ENCODE measurements at places on chromosomes 2 and 18.
A peak's percentile ranks its signal among the peaks of the same experiment; 100 is the strongest.

DNA sequence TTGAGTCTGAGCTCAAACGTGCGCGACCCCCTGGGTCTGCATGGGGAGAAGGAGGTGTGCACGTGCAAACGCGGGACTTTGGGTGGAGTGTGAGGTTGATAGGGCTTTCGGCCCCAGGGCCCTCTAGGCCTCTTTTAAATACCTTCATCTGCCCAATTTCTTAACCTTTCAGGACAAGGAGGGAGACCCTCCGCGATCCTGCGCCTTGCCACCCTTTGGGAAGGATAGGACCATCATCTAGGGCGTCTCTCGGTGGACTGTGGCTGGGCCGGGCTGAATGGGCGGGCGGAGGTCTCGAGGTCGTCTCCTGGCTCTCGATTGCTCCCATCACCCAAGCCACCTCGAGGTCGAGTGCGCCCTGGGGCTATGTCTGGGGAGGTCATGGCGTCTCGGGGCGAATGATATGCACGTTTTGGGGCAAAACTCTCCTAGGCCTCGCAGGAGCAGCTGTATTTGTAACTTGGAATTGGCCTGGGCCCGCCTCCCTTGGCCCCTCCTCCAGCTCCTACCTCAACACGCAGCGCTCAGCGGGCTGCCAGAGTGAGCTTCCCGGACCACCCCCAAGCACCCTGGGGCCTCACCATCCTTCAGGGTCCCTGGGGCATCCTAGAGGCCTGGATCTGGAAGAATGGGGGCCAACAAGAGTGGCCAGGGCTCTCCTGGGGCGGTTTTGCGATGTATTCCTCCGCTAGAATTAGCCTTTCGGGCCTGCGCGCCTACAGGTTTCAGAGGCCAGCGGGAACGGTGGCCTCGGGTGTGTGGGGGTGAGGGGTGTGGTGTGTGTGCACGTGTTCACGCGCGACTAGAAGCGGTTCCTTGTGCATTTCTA lies 8.7 kb upstream of the SIX3 start:
- no peak for DNase-seq

- DNase-seq: no peak
Observed at GRCh38 chr2:145065342-145065741, 545.4 kb upstream of the ZEB2 start.

DNA sequence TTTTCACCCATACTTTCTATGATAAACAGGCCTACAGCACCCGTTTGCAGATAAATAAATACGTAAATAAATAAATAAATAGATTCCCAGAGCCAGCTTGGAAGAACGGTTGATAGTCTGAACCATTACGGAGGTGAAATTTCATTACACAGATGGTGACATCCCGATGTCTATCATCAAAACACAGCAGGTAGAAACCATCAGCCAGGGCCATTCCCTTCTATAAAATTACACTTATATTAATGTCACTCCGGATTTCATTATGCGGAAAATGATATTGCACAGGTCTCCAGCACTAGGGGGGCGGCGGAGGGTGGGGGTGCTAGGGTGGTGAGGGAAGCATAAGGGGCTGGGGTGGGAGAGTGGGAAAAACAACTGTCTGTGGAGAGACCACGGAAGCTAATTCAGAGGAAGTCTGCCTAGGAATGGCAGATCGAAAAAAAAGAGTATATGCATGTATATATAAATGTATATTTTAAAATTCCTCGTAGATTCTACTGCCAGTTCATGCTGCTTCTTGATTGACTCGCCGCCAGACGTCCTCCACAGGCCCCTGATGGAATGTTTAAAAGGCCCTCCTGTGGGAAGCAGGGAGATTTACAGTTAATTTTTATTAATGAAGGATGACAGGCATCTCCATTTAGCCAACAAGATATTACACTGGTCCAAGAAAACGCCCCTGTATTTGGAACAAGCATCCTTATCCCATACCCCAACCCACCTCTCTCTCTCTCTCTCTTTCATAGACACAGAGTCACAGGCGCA lies 1906.0 kb upstream of the PIK3C3 start:
- DNase-seq: no peak

DNA sequence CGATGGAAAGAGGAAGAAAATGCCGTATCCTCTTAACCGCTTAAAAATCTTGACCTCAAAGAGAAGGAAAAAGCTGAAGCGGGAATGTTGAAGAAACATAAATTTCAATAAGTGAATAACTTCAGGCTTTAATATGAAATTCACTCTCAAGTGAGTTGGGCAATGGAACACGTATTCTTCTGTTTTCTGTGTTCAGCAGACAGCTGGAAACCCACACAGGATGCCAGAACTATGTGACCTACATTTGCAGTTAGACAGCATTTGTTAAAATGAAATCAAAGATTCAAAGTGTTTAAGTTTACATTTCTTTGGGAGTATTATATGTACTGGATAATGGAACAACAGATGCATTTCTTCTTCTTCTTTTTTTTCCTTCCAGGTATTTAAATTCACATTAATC lies 80.5 kb upstream of the SPATS2L start:
- peak; percentile 52 for DNase-seq

GRCh38 chr18:58649966-58650816 lies 21.1 kb upstream of the MALT1 start:
- DNase-seq: no peak

DNA sequence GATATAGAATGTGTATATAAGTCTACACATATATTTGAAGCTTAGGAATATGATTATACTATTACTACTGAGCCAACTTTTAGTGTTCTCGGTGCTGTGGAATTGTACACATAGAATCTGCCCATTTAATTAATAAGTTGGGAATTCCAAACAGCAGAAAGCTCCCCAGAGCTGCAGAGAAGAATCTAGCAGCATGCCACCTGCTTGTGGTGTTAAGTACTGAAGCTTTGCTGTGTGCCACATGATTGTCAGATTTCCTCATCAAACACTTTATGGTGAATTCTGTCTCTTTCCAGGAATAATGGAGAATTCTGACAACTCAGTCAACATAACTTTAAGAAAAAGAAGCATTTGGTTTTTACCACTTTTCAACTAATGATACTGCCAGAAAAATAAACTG lies 117.8 kb downstream of the WDSUB1 start:
- DNase-seq: no peak

DNA sequence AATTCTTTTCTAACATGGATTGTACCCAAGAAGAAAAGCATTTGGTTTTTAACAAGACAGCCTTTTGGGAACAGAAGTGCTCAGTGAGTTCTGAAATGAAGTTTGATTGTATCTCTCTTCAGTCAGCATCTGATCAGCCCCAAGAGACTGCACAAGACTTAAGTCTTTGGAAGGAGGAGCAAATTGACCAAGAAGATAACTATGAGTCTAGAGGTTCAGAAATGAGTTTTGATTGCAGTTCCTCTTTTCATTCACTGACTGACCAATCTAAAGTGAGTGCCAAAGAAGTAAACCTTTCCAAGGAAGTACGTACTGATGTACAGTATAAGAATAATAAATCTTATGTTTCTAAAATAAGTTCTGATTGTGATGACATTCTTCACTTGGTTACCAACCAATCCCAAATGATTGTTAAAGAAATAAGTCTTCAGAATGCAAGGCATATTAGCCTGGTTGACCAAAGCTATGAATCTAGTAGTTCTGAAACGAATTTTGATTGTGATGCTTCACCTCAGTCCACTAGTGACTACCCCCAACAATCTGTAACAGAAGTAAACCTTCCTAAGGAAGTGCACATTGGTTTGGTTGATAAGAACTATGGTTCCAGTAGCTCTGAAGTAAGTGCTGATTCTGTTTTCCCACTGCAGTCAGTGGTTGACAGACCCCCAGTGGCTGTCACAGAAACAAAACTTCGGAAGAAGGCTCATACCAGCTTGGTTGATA lies 31.2 kb downstream of the ZDBF2 start:
- no peak for DNase-seq

DNA sequence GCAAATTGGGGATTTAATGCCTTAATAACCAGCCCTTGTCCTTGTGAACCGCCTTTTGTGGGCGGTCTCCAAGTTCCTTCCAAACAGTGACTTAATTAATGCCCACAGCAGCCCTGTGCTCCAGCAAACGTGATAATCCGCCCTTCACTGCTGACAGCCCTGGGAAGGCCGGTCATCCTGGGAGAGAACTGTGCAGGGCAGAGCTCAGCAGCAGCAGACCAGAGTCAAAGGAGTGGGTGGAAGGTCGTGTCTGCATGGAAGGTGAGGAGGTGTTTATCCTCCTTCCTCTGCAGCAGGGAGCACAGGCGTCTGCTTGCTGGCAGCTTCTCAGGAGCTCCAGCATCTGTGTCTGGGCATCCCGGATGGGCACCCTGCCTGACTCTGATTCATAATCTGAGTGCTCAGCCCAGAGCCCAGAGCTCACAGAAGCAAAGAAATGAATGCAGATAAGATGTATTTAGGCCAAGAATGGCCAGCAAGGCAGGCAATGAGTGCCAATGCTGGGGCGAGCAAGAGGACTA lies 270.0 kb upstream of the PXDN start:
- no peak for DNase-seq

DNA sequence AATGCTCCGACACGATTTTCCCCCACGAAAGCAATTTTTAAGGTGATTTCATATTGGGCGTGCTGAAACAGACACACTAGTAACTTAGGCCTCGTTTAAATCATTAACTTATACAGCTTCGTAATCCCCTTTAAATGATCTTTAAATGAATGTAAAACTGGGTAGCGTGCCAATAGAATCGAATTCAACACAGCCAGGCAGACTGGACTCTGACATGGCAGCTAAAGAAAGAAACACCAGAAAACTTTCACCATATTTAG lies 2.4 kb upstream of the ID2 start:
- no peak for DNase-seq

- DNase-seq: peak; percentile 10
Observed at GRCh38 chr2:48209214-48209885, 303.1 kb upstream of the FBXO11 start.

- DNase-seq: no peak
Observed at GRCh38 chr2:207423886-207424285, 105.9 kb upstream of the CREB1 start.

DNA sequence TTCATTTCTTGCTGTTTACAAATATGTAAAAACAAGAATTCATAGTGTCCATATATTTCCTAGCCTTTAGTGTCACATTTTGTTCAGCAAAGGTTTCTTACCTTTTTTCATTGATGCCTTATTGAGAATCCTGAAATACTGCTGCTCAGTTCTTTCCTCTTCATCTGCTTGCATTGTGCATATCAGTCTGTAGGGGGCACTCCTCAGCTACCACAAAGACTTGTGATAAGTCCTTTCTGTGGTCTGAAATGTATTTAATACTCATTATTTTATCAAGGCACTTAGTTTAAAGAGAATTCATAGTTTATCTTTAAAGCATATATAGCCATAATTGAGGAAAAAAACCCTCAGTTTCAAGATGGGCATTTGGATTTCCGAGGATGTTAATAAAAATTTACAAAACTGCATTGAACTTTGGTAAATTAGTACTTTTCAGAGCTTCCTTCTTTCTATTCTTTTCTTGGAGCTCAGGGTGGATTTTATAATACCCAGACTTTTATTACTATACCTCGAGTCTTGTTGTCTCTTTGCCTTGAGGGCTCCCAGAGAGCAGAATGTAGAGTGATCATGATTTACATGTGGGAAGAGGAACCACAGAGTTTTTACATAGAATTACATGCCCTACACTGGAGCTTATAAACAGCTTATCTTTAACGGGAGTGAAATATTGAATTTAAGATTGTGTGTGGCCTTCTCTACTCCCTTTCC lies 570.1 kb downstream of the PLCL1 start:
- peak; percentile 58 for DNase-seq

DNA sequence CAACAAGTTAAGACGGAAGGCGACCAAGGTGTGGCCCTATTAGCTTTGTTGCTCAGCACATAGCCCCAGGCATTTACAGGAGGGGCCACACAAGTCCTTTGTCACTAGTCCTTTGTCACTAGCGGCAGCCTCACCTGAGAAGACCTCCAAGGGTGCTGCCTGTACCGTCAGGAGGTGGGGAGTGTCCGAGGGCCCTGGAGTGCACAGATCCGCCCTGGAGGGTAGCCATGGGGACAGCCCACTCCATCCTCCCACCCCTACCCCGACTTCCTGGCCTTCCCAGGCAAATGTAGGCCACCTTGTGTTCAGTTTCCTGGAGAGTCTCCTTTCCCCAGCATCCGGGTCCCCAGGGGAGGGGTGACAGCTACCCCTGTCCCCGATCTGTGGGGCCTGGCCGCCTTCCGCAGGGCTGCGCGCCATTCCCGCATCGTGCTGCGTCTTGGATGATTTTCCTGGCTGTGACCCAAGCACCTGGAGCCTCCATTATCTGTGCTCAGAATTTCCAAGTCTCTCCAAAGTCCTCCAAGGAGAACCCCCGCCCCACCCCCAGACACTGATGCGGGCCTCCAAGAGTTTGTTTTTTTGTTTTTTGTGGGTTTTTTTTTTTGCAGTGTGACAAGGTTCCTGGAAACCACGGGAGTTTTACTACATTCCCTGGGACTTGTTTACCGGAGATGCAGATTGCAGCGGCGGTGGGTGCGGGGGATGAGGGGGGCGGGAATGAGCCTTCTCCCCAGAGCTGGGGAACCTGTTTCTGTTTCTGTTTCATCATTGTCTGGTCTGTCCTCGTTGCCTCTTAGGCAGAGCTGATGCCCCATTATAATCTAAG lies 28.6 kb downstream of the TEX44 start:
- DNase-seq: peak; percentile 18

DNA sequence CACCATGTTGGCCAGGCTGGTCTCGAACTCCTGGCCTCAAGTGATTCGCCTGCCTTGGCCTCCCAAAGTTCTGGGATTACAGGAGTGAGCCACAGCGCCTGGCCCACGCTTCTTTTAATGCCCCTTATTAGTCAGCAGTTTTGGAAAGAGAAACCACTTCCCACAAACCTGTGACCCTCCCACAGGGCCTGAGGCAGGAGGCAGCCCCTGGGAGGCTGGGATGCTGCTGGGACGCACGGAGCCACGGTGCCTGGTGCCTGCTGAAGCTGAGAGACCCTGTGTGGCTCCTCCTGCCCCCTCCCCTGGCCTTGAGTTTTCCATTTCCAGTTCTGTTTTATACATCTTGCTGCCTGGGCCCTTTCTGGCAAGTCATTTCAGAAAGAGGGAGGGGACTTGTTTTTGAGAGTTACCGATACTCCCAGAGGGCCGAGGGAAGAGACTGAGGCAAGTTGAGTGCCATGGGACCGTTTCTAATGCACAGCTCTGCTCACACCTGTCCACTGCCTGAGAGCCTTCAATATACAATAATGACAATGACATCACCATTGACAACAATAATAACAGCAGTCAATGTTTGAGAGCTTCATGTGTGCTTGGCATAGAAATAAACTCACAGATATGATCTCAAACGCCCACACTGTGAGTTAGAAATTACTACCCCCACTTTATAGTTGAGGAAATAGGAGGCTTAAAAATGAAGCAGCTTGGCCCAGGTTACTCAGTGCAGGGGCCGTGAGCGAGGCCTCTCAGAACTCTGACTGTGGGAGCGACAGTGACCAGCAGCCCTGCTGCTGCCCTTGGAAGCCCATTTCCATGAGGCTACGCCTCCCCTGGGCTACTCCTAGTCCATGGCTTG lies 78.1 kb upstream of the YWHAQ start:
- DNase-seq: no peak

- DNase-seq: no peak
Observed at GRCh38 chr18:52569492-52569891, 229.5 kb downstream of the DCC start.

DNA sequence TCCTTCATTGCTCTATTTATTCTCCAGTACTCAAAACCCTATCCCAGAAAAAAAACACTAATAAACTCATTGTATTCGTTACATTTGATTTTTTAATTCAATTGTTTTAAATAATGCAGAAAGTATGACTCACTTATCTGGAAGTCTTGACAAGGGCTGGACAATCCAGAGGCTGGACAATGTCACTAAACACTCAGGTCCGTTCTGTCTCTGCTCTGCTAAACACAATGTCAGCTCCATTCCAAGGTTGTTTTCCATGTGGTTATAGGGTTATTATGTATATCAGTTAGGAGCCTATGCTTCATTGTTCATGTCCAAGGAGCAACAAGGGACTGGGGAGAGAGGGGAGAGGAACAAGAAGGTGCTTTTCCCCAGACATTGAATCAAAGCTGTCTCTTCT lies 125.5 kb downstream of the IRS1 start:
- no peak for DNase-seq
